ENCODE measurements at places on chromosomes 4 and X.

GRCh38 chr4:14583752-14584151, 418.5 kb upstream of the CPEB2 start:
- DNase-seq = no peak

DNA sequence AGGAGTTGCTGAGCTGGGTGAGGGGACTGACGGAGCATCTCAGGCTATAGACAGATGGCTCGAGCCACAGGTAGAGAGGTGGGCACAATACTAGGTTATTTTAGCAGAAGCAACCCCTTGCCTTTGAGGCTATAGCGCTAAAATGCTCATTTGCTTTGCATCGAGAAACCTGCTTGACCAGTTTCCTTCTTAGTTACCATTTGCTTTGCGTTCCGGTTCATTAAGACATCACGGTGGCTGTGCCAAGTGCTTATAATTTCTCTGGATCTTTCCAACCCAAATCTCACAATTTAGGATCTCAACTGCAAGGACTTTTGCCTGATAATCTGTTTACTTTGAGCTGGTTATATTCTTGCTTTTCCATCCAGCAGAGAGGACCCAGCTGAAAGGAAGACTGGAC, 40.8 kb downstream of the DLG3 start:
- no peak for DNase-seq

DNA sequence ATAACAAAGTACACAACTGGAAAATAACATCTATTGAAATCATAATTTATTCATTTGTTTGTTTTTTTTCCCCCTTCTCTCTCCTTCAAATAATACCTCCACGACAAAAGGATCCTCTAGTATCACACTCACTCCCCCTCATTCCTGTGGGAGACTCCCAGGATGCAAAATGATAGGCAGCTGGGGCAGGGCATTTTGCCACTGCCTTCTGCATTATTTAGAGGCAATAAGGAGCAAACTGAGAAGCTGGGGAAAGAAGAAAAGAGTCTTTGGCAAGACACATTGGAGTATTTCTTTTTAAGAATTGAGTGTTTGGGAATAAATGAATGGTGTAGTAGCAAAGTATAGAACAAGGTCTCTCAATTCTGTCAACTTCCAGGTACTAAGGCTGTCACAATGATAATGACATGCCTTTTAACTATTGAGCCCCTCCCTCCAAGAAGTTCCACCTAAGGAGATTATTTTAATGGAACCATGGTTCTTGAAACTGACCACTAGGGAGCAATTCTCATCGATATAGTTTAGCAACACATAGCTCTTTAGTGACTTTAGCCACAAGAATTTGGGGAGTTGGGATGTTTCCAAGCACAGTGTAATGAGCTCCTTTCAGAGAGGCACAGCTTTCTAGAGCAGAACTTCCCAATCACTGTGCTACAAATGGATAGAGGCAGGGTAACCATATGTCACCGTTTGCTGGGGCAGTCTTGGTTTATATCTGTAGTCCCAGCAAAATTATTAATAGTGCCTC, 303.3 kb downstream of the FRMPD4 start:
- no peak for DNase-seq

GRCh38 chrX:9533611-9534010, 68.8 kb downstream of the TBL1X start:
- DNase-seq = no peak

DNA sequence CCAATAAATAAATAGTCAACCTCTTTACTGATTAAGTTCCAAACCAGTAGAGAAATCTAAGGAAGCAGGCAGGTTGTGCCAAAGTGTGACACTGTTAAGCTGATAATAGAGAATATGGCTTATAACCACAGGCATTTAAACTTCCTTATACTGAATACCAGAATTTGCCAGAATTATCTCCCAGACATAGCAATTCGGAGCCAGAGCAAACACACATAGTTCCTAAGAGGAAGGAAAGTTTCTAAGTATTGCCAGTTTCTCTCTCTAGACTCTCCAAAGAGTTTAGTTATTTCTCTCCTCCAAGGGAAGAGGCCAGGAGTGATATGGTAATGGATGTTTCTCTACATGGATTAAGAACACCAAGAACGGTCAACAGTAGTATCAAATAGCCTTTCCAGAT, 191.7 kb upstream of the CPEB2 start:
- DNase-seq = no peak

DNA sequence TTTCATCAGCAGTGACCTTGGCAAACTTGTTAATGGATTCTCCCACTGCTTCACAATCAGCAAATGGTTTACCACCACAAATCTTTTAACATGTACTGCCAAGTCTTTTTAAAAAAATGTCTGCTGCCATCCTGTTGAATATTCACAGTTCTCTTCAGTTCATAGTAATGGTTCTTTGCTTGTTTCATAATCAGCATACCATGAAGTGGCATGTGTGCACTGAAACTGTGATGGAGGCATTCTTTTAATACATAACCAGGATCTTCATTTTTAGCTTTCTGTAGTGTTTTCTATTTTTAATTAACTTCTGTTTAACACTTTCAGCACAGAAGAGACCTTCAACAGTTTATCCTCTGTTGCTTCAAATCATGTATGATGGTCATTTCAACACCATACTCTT, 230.1 kb upstream of the ARSJ start:
- no peak for DNase-seq

GRCh38 chrX:16828124-16828908, 41.8 kb downstream of the RBBP7 start:
- no peak for DNase-seq

GRCh38 chrX:70084592-70085240, 22.5 kb downstream of the OTUD6A start:
- DNase-seq = no peak

- no peak for DNase-seq
Measured at GRCh38 chr4:167079762-167080161, 154.5 kb downstream of the SPOCK3 start.

GRCh38 chrX:24243188-24243587, 70.7 kb downstream of the SUPT20HL2 start:
- DNase-seq = no peak

- DNase-seq = no peak
Measured at GRCh38 chr4:82528868-82529267, 32.9 kb downstream of the TMEM150C start.

- DNase-seq = no peak
Measured at GRCh38 chrX:111687305-111687704, 6.3 kb downstream of the ALG13 start.

- peak; percentile 5 for DNase-seq
Measured at GRCh38 chrX:148069759-148070503, 88.8 kb downstream of the FMR1NB start.

DNA sequence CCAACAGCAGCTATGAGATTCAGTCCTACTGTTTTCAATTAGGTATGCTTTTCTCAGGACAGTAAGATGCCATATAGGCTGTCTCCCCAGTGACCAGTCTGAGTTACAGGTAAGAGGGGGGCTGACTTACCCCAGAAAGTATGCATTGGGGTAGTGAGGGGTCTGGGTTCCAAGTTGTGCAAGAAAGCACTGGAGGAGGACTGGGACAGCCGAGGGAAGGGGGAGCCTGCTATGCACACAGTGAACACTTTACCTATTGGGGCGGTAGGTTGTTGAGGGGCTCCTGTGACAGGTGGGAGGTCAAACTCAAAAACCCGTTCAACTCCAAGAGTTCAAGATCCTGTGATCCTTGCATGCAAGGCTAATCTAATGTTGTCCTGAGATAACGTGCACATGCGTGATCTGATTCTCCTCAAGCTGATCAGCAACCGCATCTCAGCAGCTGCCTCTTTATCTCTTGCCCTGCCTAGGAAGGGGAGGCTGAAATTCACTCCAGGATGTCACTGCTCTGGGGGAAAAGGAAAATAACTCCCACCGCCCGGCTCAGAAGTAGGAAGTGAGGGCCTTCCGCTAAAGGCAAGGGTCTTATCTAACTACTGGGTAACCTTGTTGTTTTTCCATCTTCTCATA, 108.8 kb upstream of the KIT start:
- no peak for DNase-seq

- no peak for DNase-seq
Measured at GRCh38 chr4:108371282-108371681, 202.6 kb upstream of the LEF1 start.

- DNase-seq = no peak
Measured at GRCh38 chr4:25928379-25929297, 14.6 kb downstream of the SMIM20 start.

- no peak for DNase-seq
Measured at GRCh38 chr4:173174594-173175012, 6.0 kb downstream of the GALNT7 start.

DNA sequence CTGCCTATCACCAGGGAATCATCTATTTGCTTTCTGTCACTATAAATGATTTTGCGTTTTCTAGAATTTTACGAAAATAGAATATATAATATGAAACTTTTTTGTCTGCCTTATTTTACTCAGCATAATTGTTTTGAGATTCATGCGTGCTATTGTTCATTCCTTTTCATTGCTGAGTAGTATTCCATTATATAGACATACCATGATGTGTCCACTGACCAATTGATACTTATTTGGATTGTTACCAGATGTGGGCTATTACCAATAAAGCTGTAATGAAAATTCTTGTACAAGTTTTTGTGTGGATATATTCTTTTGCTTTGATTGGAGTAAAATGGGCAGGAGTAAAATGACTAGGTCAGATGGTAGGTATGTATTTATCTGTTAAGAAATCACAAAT, 390.7 kb upstream of the EMCN start:
- DNase-seq = no peak

GRCh38 chrX:67622053-67622585, 78.3 kb downstream of the AR start:
- DNase-seq = no peak

- no peak for DNase-seq
Measured at GRCh38 chr4:52098618-52099017, 47.5 kb downstream of the SPATA18 start.

DNA sequence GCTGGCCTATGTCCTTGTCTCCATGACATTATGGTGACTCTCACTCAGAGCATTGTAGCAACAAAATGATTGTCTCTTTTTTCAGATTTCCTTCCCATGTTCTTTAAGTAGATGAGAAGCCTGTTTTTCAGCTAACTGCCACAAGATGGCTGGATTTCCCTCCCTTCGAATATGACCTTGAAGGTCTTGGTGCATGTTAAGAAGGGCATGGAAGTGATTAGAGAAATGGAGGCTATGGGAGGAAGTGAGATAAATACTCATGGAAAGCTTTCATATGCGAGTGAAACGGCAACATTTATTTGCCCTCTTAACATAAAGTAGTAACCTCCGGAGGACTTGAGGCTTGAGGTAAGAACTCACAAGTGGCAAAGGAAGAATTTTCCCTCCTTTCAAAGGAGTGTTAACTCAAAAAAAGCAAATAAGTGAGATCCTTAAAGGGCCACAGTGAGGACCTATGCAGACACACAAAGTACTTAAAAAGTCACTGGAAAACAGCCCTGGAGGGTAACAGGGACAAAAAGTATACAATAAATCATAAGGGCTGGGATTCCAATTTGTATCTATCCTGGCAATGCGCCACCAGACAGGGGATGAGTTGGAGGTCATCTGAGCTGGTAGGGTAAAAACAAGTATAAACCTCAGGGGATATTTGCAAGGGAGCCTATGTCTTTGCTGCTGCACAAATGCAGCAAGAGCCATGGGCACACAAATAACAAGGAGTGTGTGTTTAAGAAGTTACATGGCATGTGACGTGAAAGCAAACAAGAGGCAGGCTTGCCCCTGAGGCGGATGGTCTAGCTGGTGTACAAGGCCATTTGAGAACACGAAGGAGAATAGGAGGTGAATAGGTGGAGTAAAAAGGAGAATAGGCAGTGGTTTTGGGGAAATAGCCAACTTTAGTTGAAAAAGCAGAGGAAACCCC, 96.2 kb downstream of the CPE start:
- DNase-seq = no peak

DNA sequence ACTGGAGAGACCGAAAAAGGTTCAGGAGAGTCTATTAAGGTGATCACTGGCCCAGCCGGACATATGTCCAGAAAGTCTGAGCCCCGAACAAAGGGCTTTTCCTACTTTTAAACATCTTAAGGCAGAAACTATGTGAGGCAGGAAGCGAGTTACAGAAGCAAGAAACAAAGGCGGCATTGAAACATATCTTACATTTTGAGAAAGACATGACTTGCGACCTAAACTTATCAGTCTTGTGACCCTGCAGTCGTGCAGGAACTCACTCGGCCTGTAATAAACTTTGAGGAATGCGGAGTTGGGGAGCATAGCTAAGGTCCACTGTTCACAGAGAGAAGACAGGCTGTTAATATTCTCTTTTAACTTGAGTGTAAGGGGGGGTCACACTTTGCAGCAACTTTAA, 158.7 kb downstream of the TBX22 start:
- no peak for DNase-seq

- DNase-seq = no peak
Measured at GRCh38 chr4:148025981-148026380, 294.1 kb downstream of the ARHGAP10 start.

DNA sequence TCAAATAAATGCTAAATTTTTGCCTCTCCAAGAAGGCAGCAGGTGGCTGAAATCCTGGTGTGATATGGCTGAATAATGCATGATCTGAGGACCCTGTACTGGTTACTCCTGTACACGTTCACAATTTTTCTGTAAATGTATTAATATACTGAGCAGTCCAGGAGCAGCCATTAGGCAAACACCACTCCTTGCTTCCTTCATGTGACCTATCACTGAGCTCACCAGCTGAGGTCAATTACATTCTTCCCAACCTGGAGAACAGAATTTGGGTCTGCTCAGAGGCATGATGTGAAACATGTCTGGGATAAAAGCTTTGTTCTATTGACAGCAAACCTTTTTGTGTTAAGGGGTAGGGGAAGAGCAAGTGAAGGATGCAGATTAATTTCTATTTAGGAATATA, 26.9 kb downstream of the RAB40AL start:
- DNase-seq = no peak

GRCh38 chr4:128459547-128459946, 171.9 kb upstream of the PGRMC2 start:
- DNase-seq = no peak

DNA sequence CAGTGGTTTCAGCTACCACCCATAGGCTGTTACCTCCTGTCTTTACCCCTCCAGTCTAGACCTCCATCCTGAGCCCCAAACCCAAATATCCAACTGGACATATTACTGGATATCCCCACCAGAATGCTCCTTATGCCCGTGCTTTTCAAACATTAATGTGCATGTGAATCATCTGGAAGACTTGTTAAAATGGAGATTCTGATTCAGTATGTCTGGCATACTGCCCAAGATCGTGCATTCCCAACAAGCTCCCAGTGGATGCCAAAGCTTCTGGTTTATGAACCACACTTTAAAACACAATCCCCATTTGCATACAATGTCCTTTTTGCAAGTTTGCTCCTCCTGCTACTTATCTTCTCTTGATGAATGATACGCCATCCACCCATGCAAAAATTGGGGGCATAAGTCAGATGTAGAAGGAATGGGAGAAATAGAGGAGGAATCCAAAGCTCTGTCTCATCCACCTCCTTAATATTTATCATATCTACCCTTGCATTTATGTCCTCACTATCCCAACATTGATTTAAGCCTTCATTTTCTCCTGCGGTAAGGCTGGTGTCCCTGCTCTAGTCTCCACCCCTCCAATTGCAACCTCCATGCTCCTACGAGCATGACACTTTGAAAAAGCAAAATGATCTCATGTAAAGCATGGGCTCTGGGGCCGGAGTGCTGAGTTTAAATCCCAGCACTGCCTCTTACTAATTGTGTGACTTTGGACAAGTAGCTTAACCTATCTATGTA, 7.4 kb upstream of the PGRMC1 start:
- no peak for DNase-seq

GRCh38 chr4:26375551-26375950, 54.7 kb downstream of the RBPJ start:
- DNase-seq = no peak
